A549 treated with CORT108297 at 1 μM for 4 hours (cell line): ENCODE measurements at places on chromosomes 5 and 9. TPM values are rescaled to one million over a fixed set of nuclear protein-coding genes. Genes with fewer than 3 reads are reported as not detected.

The OBP2B gene
- total RNA-seq = not detected in 5 replicates

The OR13C9 gene
- total RNA-seq = not detected in 5 replicates

The ABO gene
- not detected in 5 replicates for total RNA-seq

The HAVCR2 gene
- total RNA-seq = 0.21 to 0.39 TPM (median 0.35 TPM) in 5 replicates
